ENCODE measurements at places on chromosomes 16 and 17.

- DNase-seq = no peak
Measured at GRCh38 chr17:21370430-21370829, 5.7 kb upstream of the KCNJ12 start.

- no peak for DNase-seq
Measured at GRCh38 chr16:63882576-63882975, 1239.3 kb downstream of the CDH11 start.

DNA sequence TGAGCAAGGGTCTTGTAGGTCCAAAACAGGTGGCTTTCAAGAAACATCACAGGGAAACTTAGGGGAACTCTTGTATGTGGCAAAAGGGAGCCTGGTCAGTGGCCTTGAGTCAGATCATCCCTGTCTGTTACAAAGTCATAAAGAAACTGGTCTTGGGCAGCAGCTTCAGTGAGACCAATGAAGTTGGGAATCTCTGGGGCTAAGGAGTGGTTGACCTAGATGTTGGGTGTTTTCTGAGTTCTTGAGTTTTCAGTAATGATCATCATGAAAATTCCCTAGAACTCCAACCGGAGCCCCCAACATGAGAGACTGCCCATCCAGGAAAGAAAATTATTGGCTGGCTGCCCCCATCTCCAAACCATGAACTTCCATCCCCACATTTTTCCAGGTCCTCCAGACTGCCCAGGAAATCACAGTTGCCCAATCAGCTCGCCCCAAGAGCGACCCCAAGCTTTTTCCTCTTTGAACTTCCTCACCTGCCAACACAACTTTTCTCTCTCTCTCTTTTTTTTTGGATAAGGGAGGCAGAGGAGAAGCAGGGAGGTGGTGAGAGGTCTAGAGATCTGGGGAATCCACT lies 3.9 kb downstream of the CCR7 start:
- DNase-seq = no peak

DNA sequence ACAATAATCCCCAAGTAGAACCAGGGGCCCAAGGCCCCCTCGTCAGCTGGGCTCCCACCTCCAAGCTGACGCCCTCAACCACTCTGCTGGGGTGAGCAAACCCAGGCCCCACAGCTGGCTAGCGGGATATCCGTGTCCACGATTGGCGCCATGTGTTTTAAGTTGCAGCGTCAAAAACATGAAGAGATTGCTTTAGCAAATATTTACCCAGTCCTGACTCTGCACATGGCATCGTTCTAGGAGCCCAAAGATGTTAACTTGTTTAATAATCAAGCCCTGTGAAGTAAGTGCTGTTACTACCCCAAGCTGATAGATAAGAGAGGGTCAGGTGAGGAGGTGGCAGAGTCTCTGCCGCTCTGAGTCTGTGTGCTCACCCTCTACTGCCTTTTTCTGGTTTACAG lies 344 bp upstream of the SEPTIN12 start:
- DNase-seq = no peak

GRCh38 chr16:58389724-58390123 lies 2.5 kb upstream of the GINS3 start:
- DNase-seq = no peak

GRCh38 chr17:10205549-10206185 lies 7.3 kb upstream of the GAS7 start:
- no peak for DNase-seq

DNA sequence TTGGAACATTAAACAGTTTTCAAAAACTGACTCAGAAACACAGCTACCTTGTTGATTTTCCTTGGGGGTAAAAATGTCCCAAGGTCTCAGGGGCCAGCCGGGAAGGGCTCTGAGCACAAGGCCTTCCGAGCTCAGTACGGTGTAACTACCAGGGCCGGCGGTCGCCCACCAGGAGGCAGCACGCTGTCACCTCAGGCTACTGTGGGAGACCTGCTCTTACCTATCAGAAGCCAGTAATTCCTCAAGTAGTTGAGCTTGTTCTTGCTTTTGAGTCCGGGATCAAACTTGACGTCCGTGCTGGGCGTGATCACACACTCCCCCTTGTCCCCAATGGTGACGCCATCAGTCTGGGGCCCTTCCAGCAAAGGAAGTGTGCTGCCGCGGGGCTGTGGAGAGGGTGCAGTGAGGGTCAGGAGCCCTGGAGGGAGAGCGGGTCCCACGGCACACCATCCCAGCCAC lies 43.4 kb upstream of the ICAM2 start:
- DNase-seq = no peak

DNA sequence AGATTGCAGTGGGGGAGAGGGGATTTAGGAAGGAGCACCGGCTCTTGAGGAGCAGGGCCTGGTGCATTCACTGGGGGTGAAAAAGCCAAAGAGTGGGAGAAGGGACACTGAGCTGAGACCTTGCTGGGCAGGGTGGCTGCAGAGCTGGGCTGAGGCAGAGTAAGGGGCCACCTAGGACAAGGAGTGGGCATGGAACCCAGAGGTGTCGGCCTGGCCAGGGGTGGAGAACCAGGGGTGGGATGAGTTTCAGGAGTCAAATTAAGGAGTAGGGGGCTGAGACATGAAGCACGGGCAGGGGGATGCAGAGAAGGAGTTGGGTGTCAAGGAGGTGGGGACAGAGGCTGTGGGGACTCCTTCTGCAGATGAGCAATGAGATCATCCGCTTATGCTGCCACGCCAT lies 20.1 kb downstream of the DNAH2 start:
- DNase-seq = no peak

DNA sequence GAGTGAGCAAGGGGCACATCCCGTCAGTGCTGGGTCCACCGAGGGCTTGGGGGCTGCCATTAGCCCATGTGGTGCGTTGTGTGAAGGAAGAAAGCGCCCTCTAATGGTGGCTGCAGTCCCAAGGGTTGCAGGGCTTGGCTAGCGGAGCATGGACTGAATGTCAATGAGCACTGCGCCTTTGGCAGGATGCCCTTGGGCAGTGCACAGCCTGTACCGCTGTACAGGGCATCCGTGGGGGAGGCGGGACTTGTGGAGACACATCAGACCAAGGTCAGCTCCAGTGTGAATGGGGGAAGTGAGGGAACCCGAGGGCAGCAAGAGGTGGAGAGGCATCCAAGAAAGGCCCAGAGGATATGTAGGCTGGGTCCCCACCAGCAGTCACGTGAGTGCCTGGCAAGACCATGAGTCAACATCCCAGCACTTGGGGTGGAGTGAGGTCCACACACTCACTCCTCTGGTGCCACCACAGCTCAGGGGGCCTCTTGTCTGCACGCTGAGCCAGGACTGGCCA lies 75.5 kb upstream of the MED9 start:
- DNase-seq = no peak

DNA sequence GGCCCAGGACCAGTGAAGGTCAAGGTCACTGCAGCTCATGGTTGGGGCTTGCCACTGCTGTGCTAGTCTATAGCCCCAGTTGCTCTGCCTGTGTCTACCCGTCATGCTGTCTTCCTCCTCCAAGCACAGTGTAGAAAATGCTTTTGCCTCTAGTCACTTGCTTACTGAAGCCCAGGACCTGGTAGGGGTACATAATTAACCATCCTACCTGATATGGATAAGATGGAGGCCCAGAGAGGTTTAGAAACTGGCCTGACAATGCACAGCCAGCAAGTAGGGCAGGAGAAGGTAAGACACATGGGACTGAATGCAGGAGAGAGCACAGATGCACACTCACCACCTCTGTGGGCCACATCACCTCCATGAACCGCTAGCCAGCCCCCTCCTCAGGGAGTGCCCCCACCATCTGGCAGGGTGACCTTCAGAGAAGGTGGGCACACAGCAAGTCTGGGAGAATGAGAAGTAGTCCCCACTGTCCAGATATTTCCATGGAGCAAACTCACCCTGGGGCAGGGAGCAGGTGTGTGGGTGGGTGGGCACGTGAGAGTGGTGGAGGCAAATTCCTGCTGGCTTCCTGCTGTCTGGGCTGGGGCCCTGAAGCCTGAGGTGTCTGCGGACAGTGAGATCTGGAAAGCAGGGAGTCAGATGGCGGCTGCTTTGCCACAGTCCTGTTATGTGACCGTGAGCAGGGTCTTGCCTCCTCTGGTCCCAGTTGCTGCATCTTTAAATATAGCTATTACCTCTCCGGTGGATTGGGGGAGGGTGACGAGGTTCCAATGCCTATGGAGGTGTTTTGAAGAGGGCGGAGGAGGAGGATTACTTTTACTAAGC lies 1.0 kb downstream of the CX3CL1 start:
- no peak for DNase-seq

DNA sequence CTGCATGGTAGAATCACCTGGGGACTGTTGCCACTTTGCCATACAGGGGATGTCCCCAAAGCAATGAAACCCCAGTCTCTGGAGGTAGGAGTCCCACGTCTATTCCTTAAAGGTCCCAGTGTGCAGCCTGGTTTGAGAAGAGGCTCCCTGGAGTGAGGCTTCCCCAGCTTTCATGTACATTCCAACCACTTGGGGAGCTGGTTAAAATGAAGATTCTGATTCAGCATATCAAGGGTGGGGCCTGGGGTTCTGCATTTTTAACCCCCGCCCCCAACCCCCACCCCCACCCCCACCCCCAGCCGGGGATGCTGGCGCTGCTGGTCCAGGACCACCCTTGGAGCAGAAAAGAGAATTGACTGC lies 241.2 kb downstream of the FOXL1 start:
- no peak for DNase-seq

- DNase-seq = no peak
Measured at GRCh38 chr17:50108556-50108955, 13.4 kb downstream of the PDK2 start.

DNA sequence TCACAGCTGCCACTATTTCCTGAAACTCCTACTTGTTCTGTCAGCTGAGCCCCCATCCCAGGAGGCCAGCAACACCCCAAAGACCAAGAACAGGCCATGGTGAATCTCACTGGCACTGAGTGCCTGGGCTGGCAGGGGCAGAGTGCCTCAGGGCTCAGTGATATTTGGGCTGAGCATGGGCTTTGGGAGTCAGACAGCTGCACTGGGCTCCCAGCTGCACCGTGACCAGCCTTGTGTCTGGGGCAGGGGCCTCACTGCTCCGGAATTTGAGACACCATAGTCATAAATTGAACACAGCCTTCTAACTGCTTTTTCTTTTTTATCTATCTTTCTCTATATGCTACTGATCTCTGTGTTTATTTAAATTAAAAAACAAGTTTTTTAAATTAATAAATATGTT lies 1744.2 kb downstream of the TP53TG3F start:
- no peak for DNase-seq

Measured in central memory CD8-positive, alpha-beta T cell (primary cell).